ENCODE measurements at places on chromosomes 1 and 21.
A peak's percentile ranks its signal among the peaks of the same experiment; 100 is the strongest.

DNA sequence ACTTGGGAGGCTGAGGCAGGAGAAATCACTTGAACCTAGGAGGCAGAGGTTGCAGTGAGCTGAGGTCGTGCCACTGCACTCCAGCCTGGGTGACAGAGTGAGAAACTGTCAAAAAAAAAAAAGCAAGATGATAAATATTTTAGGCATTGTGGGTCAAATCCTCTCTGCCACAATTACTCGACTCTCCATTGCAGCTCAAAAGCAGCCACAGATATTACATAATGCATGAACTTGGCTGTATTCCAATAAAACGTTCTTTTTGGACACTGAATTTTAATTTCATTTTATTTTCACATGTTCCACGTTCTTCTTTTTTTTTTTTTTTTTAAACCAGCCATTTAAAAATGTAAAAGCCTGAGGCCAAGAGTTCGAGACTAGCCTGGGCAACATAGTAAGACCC, 69.4 kb downstream of the TCP10L start:
- no peak for DNase-seq

- DNase-seq, result no peak
Measured at GRCh38 chr1:47751996-47752451, 245.2 kb downstream of the TRABD2B start.

DNA sequence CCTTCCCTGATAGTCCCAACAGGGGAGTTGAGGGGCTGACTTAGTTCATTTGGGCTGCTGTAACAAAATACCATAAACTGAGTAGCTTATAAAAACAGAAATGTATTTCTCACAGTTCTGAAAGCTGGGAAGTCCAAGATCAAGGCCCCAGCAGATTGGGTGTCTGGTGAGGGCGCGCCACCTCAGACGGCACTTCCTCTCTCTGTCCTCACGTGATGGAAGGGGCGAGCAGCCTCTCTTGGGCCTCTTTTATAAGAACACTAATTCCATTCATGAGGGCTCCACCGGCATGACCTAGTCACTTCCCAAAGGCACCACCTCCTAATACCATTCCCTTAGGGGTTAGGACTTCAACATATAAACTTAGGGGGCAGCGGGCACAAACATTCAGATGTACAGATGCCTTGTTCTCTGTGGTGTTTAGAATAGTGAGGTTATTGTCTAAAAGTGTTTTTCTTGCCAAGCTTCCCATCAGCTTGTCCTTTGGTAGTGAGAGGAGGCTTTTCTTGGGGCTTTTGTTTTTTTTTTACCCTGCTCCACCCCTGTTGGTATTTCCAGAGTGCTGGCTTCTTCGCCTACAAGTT, 20.3 kb downstream of the NIPAL3 start:
- no peak for DNase-seq

DNA sequence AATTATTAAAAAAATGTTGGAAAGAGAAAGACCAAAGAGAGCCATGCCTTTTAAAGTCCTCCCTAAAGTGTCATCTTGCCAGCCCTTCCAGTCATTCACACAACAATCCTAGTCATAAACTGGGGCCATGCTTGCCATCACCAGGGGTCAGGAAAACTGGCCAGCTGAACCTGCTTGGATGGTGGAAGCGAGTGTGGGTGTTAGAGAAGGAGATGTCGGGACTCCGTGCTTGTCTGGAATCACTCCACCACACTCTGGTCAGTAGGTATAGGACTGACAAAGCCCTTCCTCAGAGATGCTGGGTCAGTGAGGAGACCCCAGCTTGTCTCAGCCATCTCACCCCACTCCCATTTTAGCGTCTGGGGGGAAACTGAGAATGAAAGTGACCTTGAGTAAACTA, 3.3 kb upstream of the HAPLN2 start:
- DNase-seq, result no peak

DNA sequence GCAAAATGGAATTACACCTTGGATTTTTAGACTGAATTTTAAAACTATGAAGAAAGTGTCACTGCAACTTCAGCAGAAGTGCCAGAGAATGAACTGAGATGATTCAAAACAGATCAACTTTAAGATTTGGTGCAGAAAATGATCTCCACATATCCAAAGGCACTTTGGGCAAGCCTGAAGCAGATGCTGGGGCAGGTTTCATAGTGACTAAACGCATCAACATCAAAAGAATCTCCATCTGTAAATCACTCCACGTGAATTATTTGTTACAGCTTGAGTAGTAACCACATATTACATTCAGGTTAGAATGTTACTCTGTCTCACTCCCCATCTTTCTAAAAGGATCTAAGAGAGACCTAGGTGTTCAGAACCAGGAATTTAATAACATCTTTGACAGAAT, 329.0 kb upstream of the ESRRG start:
- DNase-seq, result no peak

- no peak for DNase-seq
Measured at GRCh38 chr1:229296541-229296941, 25.6 kb downstream of the RAB4A start.

DNA sequence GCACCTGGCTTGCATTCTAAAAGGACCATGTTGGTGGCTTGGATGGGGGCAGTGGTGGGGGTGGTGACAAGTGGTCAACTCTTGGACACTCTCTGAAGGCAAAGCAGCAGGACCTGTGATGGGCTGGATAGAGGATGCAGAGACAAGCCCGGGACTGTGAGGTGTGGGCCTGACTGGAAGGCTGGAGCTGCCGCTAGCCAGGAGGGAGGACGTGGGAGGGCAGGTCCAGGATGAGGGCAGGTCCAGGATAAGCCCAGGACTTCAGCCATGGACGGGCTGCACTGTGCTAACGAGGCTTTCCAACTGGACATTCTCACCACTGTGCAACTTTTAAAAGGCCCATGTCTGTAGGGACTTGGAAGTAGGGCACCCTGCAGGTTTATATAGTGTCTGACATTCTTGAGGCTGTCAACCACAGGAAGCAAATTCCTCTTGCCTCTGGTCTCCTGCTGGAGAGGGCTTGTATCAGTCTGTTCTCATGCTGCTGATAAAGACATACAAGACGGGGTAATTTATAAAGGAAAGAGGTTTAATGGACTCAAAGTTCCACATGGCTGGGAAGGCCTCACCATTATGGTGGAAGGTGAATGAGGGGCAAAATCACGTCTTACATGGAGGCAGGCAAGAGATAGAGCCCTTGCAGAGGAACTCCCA, 8.3 kb upstream of the C1orf167 start:
- DNase-seq, result no peak

DNA sequence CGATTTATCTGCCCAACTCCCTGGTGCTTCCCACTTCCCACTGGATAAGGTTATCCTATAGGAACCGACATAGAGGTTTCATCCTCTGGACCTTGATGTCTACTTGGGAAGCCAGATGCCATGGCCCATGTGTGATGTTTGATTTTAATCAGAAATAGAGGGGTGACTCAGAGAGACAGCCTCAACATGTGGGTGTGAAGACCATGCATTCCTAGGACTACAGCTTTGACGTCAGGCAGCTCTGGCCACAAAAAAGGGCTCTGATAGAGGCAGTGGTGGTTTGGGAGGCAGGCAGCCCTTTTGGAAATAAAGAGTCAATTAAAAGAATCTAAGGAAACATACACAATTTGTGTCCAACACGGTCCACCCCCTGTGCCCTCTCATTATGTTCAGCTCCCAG, 5.2 kb upstream of the SH2D2A start:
- DNase-seq, result no peak

GRCh38 chr1:209421978-209422680, 161.4 kb upstream of the CAMK1G start:
- no peak for DNase-seq

DNA sequence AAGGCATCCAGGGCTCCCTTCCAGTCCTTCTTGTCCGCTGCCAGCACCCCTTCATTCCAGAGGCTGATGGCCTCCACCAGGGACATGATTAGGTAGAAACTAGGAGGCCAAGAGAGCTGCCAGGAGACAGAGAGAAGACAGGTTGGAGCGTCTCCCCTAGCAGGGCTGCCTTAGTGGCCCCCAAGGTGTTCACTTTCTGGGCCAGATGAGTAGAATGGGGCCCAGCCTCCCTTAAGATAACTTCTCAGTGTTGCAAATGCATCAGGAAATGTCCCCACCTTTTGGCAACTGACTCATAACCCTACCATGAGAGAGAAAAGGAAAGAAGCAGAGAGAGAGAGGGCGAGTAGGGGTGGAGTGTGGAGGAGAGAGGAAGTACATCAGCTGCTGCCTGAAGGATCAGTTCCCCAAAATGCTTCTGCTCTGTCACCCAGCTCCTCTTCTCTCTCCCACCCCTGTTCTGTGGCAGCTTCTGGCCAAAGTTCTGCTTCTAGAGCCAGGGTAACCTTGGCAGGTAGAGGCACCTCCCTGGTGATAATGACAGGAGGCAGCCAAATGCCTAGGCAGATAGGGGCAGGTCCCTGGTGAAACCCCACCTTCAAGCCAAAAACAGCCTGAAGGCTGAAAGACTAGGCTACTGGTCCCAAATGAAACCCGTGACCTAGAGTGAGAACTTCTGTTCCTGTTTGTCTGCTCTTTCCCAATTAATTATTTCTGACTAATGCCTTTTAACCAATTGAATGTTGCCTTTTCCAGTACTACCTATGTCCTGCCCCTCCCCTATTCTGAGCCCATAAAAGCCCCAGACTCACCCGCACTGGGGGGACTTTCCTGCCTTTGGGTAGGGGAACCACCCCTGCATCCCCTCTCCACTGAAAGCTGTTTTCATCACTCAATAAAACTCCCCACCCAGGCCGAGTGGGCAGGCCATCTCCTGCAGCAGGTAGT, at the start of gene NCF2:
NCF2 (minus strand) TSS at position 216 of the 948 bp plus-strand sequence; CDS start at position 86, 130 bp downstream.
- no peak for DNase-seq

DNA sequence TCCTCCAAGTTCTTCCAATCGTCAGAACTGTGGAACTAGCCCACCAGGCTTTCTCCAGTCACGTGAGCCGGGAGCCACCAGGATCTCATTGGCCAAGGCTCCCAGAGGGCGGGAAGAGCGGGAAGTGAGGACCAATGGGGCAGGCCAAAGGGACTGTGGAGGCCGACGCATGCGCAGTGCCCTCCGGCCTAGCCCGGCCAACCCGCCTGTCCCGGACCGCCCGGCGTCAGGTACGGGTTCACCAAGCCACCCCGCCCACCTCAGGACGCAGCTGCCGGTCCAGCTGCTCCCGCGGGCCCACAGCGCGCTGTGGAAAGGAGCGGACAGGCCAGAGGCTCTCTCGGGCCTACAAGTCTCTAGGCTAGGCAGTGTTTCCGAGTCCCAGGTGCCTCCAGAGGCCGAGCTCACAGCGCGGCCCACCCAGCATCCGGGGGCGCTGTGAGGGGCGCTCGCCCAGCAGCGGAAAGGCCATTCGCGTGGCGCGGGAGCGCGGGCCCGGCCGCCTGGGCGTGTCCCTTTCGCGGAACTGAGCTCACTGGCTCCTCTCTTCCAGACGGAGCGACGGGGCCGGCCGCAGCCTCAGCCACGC, 10.9 kb downstream of the OR14I1 start:
- DNase-seq, result no peak

DNA sequence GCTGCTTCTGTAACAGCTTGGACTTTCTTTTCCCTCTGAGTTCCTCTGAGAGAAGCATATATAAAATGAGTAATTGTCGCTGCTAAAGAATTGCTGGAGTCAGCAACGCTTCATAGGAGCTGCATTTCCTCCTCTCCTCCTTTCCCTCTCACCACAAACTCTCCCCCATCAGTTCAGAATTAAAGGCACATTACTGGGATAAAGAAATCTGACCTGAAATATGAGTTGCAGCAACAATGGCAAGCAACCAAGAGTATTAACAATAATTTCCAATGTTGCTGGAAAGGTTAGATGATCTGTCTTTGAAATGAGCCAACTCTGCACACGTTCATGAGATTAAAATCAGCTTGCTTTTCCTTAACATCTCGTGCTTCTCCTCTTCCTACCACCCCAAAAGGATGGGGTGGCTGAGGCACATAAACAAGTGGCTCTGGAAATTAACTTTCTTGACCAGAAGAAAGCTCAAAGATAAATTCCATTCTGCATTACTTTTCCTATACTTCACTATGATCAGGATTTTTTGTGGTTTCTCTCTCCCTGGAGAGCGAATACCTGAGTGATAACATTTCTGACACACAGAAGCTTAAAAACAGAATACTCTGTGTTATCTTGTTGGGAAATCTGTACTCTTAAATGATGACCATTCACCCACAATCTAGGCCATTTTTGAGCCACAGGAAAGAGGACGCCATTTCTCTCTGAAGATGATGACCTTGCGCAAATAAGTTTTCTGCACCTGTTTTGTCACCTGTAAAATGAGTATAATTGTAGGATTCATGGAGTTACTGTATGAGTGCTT, 90.2 kb downstream of the TGFBR3 start:
- DNase-seq, result no peak

GRCh38 chr21:28336314-28336713, 656.4 kb downstream of the LTN1 start:
- DNase-seq, result no peak

DNA sequence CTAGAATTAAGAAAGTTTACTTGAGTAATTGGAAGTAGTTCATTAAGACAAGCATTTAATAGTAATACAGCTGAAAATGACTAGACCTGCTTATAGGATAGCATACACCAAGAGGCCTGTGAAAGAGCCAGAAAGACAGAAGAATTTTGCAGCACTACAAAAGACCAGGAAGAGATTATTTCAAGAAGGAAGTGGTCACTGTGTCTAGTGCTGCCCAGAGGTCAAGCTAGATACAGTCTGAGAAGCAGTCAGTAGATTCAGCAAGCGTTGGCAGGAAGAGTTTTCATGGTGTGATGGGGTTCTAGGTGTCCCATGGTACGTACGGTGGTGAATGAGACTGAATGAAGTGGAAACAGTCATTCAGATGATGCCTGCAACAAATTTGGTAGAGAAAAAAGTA, 31.5 kb downstream of the RGS8 start:
- no peak for DNase-seq

DNA sequence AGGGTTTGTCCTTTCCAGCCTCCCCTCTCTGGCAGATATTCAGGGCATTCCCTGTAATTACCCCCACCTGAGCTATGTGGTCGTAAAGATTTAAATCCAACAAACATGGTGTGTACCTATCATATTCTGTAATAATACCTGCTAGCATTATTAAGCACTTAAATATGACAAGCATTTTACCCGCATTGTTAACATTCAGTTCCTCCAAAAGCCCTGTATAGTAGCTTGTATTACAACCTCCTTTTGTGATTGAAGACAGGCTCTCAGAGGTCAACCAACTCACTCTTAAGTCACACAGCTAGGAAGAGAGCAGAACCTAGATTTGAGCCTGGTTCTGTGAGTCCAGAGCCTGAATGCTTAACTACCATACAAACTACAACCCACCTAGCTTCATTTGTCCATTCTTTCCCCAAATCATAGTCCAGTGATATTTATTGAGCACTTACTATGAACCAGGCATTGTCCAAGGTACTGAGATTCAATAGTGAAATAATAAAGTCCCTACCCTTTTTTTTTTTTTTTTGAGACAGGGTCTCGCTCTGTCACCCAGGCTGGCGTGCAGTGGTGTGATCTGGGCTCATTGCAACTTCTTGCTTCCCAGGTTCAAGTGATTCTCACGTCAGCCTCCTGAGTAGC, 13.8 kb upstream of the KDM4A start:
- DNase-seq, result no peak

GRCh38 chr1:106120789-106121188, 935.7 kb upstream of the PRMT6 start:
- no peak for DNase-seq

- DNase-seq, result peak; percentile 83
Measured at GRCh38 chr1:197775282-197776262, at the start of gene DENND1B. DENND1B (minus strand) TSS chr1:197775480; CDS start chr1:197775155, 325 bp downstream.

All from NCI-H2081 (cell line).